ENCODE measurements at places on chromosomes 3 and 15. TPM values are rescaled to one million over a fixed set of nuclear protein-coding genes. Genes with fewer than 3 reads are reported as not detected.

DNA sequence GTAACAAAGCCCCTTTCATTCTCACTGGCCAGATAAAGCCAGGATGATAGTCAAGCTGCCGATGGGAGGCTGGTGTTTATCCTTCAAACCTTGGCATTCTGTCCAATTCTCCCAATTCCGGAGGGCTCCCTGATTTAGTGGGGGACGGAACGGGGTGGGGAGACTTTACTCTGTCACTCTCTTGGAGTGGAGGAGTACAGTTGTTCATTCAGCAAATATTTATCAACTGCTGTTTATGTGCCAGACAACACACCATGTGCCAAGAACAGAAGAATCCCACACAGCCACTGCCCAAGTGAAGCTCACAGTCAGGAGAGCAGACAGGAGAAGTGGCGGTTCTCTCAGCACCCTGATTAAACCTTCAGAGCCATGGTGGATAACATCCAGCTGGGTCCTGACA lies 63.3 kb downstream of the WNT5A start:
- peak; percentile 66 for DNase-seq

DNA sequence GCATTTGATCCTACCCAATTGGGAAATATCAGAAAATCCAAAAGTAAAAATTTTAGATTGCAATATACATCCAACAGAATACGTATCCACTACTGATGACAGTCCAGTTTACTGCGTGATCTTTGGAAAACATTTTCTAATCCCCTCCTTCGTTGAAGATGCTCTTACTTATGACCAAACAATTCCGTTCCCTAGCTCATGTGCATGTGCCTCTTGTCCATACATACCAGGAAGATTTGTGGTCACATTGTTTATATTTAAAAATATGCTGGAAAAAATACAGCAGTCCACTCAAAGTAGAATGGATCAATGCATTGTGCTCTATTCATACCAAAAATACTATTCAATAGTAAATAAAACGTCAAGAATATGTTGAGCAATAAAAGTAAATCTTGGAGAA lies 135.3 kb downstream of the CHL1 start:
- DNase-seq: no peak

SPTBN5 gene
- 2.0 TPM for polyA plus RNA-seq

DNA sequence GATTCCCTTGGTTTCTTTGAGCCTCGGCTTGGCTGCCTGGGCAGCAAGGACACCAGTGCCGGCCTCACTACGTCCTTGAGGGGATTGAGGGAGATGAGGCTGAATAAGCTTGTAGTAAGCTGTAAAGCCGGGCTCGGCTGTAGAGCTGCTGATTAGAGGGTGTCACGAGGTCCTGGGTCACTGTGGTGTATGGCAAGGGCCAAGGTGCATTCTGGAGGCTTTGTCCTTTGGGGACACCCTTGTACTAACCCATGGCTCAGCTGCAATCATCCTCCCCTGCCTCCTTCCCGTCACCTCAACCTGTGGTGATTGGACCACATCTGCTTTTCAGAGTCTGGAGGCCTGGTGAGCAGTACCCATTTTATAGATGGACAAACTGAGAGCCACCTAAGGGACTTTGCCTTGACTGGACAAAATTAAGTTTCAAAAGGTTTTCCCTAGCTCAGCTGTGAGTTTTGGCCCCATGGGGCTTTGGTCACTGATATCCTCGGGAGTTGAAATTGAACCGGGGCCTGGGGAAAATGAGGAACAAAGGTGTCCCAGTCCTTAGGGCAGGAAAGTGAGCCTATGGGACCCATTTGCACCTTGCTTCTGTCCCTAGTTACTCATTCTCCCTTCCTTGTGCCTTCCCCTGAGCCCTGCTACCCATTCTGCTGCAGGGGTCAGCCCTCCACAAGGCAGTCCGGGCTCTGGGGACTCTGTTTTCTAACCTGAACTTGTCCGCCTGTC lies 2.4 kb downstream of the SLC6A6 start:
- DNase-seq: no peak

- no peak for DNase-seq
Observed at GRCh38 chr3:174495928-174496327, 363.2 kb upstream of the NAALADL2 start.

MAP6D1 gene
- 29.1 TPM for polyA plus RNA-seq

DNA sequence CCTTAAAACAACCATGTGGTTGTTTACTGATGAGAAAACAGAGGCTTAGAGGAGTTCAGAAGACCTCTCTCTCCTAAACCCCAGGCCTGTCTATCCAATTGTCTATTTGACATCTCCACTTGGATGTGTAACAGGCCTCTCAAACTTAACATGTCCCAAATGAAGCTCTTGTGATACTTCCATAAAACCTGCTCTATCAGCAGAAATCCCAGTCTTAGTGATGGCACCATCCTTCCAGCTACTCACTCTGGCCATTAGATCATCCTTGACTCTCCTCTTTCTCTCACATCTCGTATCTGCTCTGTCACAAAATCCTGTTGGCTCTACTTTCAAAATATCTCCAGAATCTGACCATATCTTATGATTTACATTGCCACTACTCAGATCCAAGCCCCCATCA lies 28.8 kb downstream of the EHHADH start:
- no peak for DNase-seq

STARD9 gene
- 16.6 TPM for polyA plus RNA-seq

LEKR1 gene
- 1.7 TPM for polyA plus RNA-seq

DNA sequence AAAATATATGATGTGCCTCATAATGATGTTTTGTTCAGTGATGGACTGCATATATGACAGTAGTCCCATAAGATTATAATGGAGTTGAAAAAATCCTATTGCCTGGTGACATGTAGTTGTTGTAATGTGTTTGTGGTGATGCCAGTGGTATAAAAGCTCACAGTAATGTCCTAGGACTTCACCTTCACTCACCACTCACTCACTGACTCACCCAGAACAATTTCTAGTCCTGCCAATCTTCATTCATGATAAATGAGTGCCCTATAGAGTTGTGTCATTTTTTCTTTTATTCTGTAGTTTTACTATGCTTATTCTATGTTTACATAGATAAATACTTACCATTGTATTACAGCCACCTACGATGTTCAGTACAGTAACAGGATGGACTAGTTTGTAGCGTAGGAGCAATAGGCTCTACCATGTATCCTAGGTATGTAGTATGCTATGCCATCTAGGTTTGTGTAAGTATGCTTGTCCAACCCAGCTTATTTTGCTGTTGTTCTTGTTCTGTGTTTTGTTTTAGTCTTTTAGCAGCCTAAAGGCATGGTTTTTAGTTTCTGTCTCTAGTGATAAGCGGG lies 88.5 kb upstream of the LRRFIP2 start:
- no peak for DNase-seq

GRCh38 chr3:49906073-49906743 lies 2.5 kb upstream of the MST1R start:
- no peak for DNase-seq

DNA sequence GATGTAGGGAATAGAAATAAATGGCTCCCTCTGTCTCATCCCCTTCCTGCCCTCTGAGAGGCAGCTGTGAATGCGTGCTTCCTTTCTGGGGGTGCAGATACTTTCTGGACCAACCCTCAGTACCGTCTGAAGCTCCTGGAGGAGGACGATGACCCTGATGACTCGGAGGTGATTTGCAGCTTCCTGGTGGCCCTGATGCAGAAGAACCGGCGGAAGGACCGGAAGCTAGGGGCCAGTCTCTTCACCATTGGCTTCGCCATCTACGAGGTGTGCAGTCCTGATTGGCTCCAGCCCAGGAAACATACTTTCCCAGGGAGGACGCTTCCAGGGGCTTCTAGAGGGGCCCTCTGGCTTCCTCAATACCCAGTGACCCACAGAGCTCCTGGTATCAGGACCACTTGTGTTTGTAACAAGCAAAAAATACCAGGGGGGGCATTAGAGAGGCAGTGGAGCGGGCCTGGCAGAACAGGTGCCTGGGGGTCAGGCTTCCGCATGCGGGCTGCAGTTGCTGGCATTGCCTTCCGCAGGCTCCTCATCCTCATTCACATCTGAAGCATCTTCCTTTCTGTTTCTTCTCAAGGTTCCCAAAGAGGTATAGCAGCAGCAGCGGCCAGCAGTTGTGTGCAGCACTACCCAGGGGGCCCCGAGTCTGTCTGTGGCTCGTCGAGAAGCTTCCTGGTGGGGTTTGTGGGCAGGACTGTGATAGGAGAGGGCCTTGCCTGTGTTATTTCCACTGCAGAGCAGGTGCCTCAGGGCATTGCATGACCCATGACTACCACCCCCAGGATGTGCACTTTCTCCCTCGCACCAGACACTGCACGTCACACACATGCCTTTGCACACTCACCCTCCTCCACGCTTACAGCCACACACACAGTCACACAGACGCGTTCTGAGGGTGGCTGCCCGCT lies 42.5 kb downstream of the CAPN3 start:
- no peak for DNase-seq

DNA sequence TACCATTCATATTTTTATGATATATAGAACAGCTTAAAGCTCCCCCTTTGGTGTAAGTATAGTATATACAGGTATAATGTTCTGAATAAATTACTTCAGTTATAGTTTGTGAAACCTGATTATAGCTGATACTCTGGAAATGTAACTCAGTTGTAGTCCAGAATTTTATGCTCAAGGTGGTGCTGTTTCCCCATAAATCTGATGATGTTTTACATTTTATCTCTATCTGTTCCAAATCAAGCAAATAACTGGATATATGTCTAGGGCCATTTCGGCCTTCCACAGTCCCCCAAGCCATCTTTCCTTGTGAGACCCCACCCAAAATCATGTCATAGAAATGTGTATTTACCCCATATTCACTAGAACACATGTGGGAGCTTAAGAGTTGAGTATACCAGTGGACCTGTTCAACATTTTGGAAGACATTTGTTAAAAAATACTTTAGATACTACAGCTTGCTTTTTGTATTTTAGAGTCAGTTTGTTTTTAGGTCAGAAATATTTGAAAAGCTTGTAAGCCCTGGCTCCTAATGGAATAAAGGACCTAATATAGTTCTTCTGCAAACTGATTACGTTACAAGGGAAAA lies 107.1 kb downstream of the ATG7 start:
- DNase-seq: no peak

CCR1 gene
- 3.0 TPM for polyA plus RNA-seq

DNA sequence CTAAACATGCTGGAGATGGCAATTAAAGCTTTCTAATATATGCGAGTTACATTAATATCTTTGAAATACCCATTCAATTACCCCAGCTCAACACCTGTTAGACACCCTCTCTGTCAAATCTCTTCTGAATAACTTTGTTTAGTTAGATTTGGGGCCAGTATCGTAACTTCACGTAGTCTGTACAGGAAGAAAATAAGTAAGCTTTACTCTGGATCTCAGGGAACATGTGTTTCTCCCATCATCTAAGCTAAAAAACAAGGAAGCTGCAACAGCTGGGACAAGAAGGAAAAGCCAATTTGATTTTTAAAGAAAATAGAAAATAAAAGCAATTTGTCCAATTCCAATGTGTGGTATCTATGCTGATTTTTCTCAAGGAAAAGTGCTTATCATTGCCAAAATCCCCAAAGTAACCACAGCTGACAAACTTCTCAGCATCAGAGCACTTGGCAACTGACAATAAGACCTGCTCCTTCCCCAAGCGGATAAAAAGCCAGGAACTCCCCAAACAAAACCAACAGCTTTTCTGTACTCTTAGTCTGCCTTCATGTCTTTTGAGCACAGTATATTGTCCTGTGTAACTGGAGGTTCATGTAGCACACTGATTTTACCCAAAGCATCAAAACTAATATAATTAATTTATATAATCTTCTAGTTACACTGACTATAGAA lies 279.1 kb downstream of the ZBTB20 start:
- no peak for DNase-seq

GRCh38 chr3:171774521-171774920 lies 35.8 kb downstream of the PLD1 start:
- no peak for DNase-seq

- DNase-seq: no peak
Observed at GRCh38 chr3:12143949-12144504, 14.7 kb downstream of the TIMP4 start.

- no peak for DNase-seq
Observed at GRCh38 chr15:52252781-52253180, 42.8 kb downstream of the MYO5C start.

GRCh38 chr15:69805248-69805953 lies 292.3 kb downstream of the TLE3 start:
- no peak for DNase-seq

SPESP1 gene
- polyA plus RNA-seq: 3.2 TPM

GRCh38 chr15:63436872-63437375 lies 55.3 kb upstream of the CA12 start:
- peak; percentile 63 for DNase-seq

ANKRD34C gene
- polyA plus RNA-seq: 0.42 TPM

NOX5 gene
- polyA plus RNA-seq: 0.81 TPM

- no peak for DNase-seq
Observed at GRCh38 chr3:68116580-68116979, 462.2 kb upstream of the SUCLG2 start.

AHSG gene
- 0.42 TPM for polyA plus RNA-seq

DNA sequence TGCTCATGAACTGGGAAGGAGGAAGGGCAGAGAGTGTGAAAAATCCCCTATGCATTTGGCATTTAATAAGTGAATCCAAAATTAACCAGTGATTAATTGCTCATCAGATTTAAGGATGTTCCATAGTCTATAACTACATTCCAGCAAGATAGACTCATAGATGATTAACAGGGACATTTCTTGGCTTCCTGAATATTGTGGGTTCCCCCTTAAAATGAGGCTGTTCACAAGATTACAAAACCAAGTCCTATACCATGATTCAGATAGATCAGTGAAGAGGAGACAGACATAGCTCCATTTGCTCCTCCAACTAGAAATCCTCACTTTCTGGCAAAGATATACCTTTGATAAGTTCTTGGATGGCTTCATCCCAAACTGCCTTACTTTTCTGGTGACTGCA lies 15.4 kb downstream of the RASGRP1 start:
- no peak for DNase-seq

DNA sequence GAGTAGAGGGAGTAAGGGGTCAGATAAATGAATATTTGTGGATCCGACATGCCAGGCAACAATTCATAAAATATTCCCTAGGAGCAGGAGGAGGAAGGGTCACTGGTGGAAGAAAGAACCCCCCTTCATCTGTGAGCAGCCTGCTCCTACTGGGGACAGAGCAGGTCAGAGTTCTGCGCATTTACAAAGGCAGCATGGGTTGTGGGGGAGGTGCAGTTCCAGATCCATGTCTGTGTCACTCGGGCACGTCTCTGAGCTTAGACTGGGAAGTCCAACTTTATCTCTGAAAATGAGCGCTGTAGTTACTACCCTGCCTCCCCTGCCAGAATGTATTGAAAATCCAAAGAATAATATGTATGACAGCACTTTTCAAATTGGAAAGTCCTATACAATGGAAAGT lies 115.2 kb downstream of the GABRG3 start:
- DNase-seq: no peak

IGSF10 gene
- polyA plus RNA-seq: 6.0 TPM

GRCh38 chr3:120324190-120324589 lies 25.0 kb downstream of the LRRC58 start:
- no peak for DNase-seq

COLQ gene
- 10.7 TPM for polyA plus RNA-seq

- no peak for DNase-seq
Observed at GRCh38 chr15:55774113-55774970, 31.4 kb upstream of the PRTG start.

ITGB5 gene
- 88.5 TPM for polyA plus RNA-seq

PCSK6 gene
- polyA plus RNA-seq: 8.6 TPM

XXYLT1 gene
- polyA plus RNA-seq: 36.0 TPM

GRCh38 chr3:2477620-2478019 lies 379.0 kb downstream of the CNTN4 start:
- DNase-seq: no peak

- DNase-seq: peak; percentile 4
Observed at GRCh38 chr3:15097891-15098290, 1.1 kb downstream of the RBSN start.
